ENCODE measurements at places on chromosomes 2 and 18.

- DNase-seq: no peak
Measured at GRCh38 chr2:208545403-208546042, 138.9 kb downstream of the PTH2R start.

DNA sequence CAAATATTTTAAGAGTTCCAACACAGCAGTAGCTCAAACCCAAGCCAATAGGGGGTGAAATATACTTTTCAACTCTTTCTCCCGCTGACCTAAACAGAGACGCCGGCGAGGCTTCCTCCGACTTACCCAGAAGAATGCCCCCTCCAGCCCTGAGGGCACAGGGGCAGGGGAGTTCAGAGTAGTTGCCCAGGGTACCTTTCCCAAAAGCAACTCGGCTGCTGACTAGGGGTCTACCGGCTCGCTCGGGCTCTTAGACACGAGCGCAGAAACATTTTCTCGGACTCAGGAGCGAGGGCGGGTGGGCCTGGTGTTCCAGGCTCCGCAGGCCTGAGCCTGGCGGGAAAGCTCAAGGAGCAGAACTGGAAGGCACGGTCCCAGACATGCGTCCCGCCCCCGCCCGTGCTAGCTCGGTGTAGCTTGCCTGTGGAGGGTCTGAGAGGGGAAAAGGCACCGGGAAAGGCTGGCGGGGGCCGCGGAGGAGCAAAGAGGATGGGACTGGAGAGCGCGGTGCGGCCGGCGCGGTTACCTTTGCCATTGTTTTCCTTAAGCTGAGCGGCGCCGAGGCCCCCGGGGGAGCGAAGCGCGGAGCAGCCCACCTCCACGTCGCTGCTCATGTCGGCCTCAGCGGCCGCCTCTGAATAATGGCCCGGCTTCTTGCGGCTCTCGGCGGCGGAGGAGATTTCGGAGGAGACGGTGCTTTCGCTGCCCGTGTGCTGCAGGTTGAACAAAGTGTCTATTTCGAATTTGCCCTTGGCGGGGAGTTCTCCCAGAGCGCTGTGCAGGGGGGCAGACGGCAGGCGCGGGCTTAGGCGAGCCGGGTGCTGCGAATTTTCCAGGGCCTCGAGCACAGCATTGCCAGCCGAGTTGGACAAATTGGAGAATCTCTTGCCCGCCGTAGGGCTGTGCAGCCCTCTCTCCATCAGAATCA lies 674 bp downstream of the EVX2 start:
- DNase-seq: no peak

- no peak for DNase-seq
Measured at GRCh38 chr2:3302751-3303582, 74.7 kb downstream of the EIPR1 start.

DNA sequence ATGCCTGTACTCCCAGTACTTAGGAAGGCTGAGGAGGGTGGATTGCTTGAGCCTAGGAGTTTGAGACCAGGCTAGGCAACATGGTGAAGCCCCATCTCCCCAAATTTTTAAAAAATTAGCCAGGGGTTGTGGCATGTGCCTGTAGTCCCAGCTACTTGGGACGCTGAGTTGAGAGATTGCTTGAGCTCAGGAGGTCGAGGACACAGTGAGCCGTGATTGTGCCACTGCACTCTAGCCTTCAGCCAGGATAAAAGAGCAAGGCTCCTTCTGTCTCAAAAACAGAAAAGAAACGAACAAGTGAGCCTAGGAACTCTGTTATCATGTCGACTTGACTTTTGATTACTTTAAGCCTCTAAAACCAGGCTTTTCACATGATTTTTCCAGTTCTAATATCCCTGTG lies 13.7 kb downstream of the NPC1 start:
- DNase-seq: no peak

- DNase-seq: no peak
Measured at GRCh38 chr2:226017537-226017936, 618.0 kb downstream of the NYAP2 start.

All from activated CD8-positive, alpha-beta memory T cell treated with anti-CD3 and anti-CD28 coated beads for 1 hour (primary cell).